Mesothelial cell of epicardium (in vitro differentiated cells): ENCODE measurements at places on chromosomes 3 and 15.

DNA sequence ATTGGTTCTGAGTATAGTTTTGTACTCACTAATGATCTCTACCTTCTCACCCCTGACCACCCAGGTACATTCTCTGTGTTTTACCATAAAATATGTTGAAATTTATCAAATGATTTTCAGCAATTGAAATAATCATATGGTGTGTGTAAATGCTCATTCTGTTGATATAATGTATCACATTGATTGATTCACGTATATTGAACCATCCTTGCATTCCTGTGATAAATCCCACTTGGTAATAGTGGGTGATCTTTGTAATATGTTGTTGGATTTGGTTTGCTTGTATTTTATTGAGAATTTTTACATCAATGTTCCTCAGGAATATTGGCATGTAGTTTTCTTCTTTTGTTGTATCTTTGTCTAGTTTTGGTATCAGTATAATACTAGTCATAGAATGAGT lies 1497.6 kb downstream of the OTOL1 start:
- no peak for DNase-seq
- H3K4me3 ChIP-seq: no peak overlapping the region
- peaks cover 4% of the 10 kb centered on the region for H3K36me3 ChIP-seq
- no peak overlapping the region for H3K27ac ChIP-seq
- H3K4me1 ChIP-seq: peaks cover 4% of the 10 kb centered on the region

DNA sequence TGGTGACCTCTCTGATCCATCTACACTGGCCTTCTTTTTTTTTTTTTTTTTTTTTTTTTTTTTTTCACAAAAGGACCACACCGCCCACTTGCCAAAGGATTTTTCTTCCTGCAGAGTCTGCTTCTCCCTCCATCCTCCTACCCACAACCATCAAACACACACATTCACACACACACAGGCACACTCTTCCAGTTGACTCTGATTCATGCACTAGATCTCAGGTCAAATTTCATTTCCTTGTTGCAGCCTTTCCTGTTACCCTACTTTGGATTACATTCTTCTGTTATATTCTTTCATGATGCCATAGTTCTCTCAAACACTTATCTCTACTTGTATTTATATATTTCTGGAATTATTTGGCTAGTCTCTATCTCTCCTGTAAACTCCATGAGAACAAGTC lies 133.9 kb downstream of the STAC start:
- H3K27ac ChIP-seq: no peak overlapping the region
- H3K4me3 ChIP-seq: no peak overlapping the region
- H3K36me3 ChIP-seq: peaks cover 2% of the 10 kb centered on the region

DNA sequence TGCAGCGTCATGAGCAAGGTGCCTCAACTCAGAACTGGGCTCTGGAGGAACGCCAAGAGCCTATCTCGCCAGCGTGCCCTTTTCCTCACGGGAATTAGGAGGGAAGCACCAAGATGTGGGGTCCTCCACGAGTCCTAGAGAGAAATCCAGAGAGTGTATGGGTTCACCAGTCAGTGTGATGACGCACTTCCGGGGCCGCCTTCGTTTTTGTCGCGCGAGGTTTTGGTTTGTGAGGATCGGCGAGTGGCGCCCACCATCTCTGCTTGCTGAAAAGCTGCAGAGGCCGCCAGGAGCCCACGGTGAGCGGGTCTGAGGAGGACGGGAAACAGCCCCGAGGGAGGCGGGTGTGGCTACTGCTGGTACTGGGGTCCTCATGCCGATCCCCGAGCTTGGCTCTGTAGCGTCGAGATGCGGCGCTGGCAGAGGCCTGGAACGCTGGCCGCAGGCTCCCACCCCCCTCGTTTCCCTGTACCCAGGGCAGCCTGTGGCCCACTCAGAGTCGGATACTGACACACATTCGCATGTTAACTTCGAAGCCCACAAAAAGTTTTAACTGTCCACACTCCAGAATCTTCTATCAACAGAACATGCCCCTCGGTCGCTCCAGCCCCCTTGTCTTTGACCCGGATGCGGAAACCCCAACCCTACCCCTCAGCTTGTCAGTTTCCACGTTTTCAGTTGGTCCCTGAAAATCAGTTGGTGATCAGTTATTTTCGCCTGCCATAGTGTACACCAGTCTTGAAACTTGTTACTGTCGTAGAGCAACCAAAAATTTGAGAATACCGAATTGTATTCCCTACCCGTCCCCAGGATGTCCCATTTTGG lies 30.4 kb downstream of the ZNF662 start:
- no peaks in the 10 kb centered on the region for H3K36me3 ChIP-seq
- H3K27ac ChIP-seq: no peak overlapping the region
- DNase-seq: no peak
- H3K27me3 ChIP-seq: peaks cover 21% of the 10 kb centered on the region

DNA sequence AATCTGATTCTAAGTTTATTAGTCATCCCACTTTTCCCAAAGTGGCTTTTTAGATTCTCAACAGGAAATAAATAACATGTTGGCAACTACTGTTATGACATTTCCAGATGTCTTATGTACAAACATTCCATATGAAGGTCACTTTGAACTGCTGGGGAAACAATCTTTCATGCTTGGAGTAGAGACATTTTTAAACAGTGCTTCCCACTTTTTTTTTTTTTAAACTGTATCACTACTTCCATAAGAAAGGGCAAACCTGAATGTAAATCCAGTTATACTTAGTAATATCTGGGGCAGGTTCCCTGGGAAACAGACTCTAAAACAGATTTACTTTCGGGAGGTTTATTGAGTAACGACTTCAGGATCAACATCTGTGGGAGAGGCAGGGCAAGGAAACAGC lies 473.8 kb downstream of the TAFA4 start:
- H3K4me3 ChIP-seq: no peak overlapping the region
- no peak overlapping the region for H3K27ac ChIP-seq
- no peaks in the 10 kb centered on the region for H3K4me1 ChIP-seq
- H3K36me3 ChIP-seq: peaks cover 2% of the 10 kb centered on the region
- no peaks in the 10 kb centered on the region for H3K27me3 ChIP-seq
- no peak for DNase-seq

DNA sequence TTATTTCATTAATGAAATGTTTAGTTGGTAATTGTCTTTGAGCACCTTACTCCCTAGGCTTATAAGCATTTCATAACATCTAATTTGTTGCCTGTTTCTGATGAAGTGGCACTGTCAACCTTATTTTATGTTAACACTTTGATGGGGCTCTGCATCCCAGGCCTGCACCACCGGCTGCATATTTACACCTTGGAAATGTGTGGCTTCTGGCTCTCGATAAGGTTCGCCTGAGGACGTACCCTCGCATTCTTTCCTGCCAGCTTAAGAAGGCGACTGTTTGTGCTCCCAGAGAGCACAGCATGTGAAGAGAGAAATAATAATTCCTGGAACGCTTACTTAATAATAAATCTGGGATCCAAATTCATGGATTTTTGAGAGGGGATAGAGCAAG lies 763.3 kb upstream of the CFAP20DC start:
- no peak for DNase-seq
- H3K4me3 ChIP-seq: no peak overlapping the region
- H3K27me3 ChIP-seq: no peaks in the 10 kb centered on the region
- peak overlapping the region; percentile 49 for H3K27ac ChIP-seq
- H3K36me3 ChIP-seq: no peaks in the 10 kb centered on the region

GRCh38 chr15:66774001-66774814 lies 72.2 kb downstream of the SMAD6 start:
- H3K4me3 ChIP-seq: no peak overlapping the region
- DNase-seq: peak; percentile 91
- peaks cover 91% of the 10 kb centered on the region for H3K4me1 ChIP-seq
- no peaks in the 10 kb centered on the region for H3K27me3 ChIP-seq
- H3K27ac ChIP-seq: peak overlapping the region; percentile 96

DNA sequence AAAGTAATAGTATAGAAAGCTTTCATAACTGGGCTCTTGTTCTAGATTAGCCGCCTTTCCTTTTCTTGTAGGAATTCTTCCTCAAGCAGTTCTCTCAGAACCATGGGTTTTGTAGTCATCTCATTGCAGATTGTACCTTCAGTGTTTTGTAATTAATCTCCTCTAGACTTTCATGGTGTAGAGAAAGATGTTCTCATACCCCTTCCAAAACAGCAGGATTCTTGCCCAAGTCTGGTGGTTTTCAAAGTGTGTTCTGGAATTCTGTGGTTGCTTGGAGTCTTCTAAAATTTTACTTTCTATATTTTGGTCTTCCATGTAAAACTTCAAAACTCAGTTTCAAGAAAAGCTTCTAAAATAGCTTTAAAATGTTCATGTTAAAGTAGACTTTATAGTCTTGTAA lies 293.8 kb downstream of the PTPRG start:
- H3K4me3 ChIP-seq: no peak overlapping the region
- no peak overlapping the region for H3K27ac ChIP-seq
- H3K36me3 ChIP-seq: no peaks in the 10 kb centered on the region
- no peaks in the 10 kb centered on the region for H3K27me3 ChIP-seq

- H3K4me1 ChIP-seq: no peaks in the 10 kb centered on the region
- H3K27me3 ChIP-seq: no peaks in the 10 kb centered on the region
- no peaks in the 10 kb centered on the region for H3K36me3 ChIP-seq
- H3K4me3 ChIP-seq: no peak overlapping the region
These were observed 304.0 kb downstream of the TIGIT start for GRCh38 chr3:114597871-114598270.

GRCh38 chr3:157387708-157388435 lies 48.8 kb upstream of the PTX3 start:
- peak overlapping the region; percentile 10 for H3K27ac ChIP-seq
- H3K27me3 ChIP-seq: no peaks in the 10 kb centered on the region
- H3K4me1 ChIP-seq: peaks cover 23% of the 10 kb centered on the region
- peaks cover 7% of the 10 kb centered on the region for H3K36me3 ChIP-seq

- DNase-seq: no peak
- H3K4me3 ChIP-seq: no peak overlapping the region
- H3K27ac ChIP-seq: no peak overlapping the region
These were observed 1.7 kb upstream of the FAM3D start for GRCh38 chr3:58668247-58668646.

GRCh38 chr3:192957441-192958021 lies 39.9 kb upstream of the MB21D2 start:
- H3K27ac ChIP-seq: peak overlapping the region; percentile 83
- H3K4me1 ChIP-seq: peaks cover 2% of the 10 kb centered on the region
- no peak overlapping the region for H3K4me3 ChIP-seq
- no peak for DNase-seq
- H3K27me3 ChIP-seq: no peaks in the 10 kb centered on the region

- no peak overlapping the region for H3K4me3 ChIP-seq
- H3K27ac ChIP-seq: peak overlapping the region; percentile 73
- H3K4me1 ChIP-seq: peaks cover 28% of the 10 kb centered on the region
- DNase-seq: no peak
- H3K27me3 ChIP-seq: no peaks in the 10 kb centered on the region
- peaks cover 26% of the 10 kb centered on the region for H3K36me3 ChIP-seq
These were observed 60.7 kb downstream of the PIAS1 start for GRCh38 chr15:68114840-68115239.

GRCh38 chr3:13822042-13822441 lies 57.8 kb downstream of the WNT7A start:
- no peak overlapping the region for H3K4me3 ChIP-seq
- peaks cover 1% of the 10 kb centered on the region for H3K27me3 ChIP-seq
- no peak overlapping the region for H3K27ac ChIP-seq
- H3K4me1 ChIP-seq: peaks cover 2% of the 10 kb centered on the region
- H3K36me3 ChIP-seq: no peaks in the 10 kb centered on the region

- H3K27ac ChIP-seq: no peak overlapping the region
- no peak overlapping the region for H3K4me3 ChIP-seq
- H3K4me1 ChIP-seq: peaks cover 12% of the 10 kb centered on the region
- peaks cover 14% of the 10 kb centered on the region for H3K36me3 ChIP-seq
These were observed 190.3 kb downstream of the MCTP2 start for GRCh38 chr15:94421706-94422105.

DNA sequence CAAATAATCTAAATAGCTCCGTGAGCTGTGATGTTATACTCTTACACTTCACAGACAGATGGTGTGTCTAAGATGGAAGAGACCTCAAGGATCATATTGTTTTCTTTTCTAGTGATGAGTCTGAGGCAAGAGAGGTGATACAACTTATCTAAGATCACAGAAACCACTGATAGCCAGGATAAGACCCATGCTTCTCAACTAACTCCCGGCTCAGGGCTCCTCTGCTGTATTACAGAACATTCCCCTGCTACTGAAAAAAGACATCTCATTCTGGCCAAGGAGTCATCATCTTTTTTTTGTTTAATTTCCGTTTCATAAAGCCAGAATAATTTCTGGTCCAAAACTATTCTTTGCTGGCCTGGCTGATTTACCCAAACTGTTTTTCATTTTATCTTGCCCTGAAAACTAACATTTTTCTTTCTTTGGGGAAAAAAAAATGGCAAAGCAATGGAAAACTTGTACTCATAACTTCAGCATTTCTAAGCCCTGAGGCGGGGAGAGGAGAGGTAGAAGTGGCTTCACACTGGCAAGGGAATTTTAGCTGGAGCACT lies 46.9 kb upstream of the GAP43 start:
- no peaks in the 10 kb centered on the region for H3K27me3 ChIP-seq
- no peak overlapping the region for H3K27ac ChIP-seq
- H3K4me1 ChIP-seq: peaks cover 1% of the 10 kb centered on the region
- DNase-seq: no peak
- no peaks in the 10 kb centered on the region for H3K36me3 ChIP-seq

- DNase-seq: no peak
- H3K36me3 ChIP-seq: no peaks in the 10 kb centered on the region
- no peak overlapping the region for H3K27ac ChIP-seq
- H3K27me3 ChIP-seq: peaks cover 96% of the 10 kb centered on the region
These were observed 38.7 kb downstream of the ZIC4 start for GRCh38 chr3:147367676-147368075.

DNA sequence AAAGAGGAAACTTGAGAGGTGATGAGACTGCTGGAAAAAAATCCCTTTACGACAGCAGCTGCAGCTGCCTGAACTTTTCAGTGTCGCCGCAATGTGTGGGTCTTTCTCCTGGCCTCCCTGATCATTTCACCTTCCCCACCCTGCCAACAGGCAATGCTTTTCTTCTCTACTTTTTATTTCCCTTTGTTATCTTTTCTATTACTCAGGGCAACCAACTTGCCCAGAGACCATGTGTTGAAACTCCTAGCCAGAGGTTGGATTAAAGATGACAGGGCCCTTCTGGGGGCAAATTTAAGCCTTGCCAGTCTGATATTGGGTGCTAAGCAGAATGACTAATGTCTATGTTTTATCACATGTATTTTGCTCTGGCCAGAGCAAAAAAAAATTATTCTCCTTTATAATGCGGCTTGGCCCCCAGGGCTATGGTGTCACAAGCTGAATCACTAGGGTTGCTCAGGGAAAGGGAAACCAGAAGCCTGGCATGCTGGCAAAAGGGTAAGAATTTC lies 51.5 kb upstream of the CFAP20DC start:
- no peak overlapping the region for H3K4me3 ChIP-seq
- DNase-seq: no peak
- H3K36me3 ChIP-seq: no peaks in the 10 kb centered on the region
- H3K27ac ChIP-seq: no peak overlapping the region
- H3K27me3 ChIP-seq: peaks cover 17% of the 10 kb centered on the region
